KG1 (cell line): ENCODE measurements at places on chromosomes 2 and 18.

GRCh38 chr2:43218702-43219382 is 7.6 kb downstream of the ZFP36L2 start:
- DNase-seq = peak; percentile 46

DNA sequence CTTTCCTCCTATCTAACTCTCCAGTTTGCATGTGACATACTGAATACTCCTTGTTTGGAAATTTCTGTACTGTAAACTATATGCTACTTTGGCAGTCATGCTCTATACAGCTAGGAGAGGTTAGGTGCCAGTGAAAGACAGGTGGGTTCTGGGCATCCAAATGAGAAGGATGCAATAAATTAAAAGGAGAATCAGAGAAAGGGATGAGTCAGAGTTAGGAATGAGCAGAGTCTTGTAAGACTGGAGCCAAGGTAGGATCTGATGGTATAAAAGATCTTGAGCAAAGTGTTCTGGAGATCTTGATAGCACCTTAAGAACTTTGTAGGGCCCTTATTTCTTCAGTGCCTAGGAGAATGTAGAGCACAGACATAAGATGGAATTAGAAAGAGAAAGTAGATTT is 58.7 kb upstream of the STAM2 start:
- DNase-seq = no peak

DNA sequence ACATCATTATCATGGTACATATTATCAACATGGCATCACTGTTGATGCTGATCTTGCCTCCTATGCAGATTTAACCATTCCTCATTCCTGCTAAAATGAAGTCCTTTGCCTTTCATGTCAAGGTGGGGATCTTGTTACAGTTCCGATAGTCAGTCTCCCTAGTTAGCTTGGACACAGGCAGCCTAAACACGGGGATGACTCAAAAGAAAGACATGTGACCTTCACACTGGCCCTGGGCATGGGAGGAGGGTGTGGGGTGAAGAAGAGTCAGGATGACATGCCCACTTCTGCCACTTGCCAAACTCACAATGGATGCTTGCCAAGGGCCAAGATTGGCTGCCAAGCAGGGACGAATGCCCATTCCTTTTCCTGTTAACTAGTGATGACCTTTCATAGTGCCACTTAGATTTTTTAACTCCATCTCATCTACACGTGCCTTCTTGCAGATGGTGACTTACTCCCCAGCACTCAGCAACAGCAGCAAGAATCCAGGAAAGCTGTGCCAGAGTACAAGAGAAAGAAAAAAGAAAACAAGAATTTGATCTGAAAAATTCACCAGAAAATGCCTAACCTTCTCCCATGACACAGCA is 13.9 kb upstream of the SLC1A4 start:
- no peak for DNase-seq

DNA sequence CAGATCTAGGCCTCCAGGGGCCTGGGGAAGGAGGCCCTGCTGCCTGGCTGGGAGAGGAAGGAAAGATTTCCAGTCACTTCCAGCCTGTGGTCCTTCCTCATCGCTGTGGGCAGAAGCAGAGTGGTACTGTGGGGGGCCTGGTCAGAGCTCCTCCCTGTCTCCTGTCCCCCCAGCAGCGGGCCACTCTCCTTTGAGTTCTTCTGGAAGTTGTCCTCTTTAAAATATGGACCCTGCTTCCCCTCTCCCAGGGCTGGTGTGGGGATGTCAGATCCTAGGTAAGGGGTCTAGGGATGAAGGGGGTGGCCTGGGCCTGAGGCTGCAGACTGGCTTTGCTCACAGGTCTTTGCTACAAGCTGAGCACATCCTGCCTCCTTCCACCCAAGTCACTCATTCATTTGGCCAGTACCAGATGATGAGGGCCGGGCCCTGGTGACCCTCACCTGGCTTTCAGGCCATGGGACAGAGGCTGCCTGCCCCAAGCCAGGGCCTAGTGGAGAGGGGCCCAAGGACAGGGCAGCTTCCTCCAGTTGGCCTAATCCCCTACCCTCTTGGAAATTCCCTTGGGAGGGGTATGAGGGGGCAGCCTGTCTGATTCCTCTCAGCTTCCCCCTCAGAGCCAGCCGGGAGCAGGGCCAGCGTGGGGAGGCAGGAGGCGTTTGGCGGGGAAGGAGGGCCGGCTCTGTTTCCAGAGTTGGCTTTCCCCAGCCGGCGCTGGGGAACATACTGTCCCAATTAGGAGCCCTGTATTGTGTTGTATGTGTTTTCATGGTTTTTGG is 231.9 kb downstream of the DYSF start:
- no peak for DNase-seq

GRCh38 chr2:161991991-161992390 is 82.0 kb downstream of the DPP4 start:
- DNase-seq = no peak

DNA sequence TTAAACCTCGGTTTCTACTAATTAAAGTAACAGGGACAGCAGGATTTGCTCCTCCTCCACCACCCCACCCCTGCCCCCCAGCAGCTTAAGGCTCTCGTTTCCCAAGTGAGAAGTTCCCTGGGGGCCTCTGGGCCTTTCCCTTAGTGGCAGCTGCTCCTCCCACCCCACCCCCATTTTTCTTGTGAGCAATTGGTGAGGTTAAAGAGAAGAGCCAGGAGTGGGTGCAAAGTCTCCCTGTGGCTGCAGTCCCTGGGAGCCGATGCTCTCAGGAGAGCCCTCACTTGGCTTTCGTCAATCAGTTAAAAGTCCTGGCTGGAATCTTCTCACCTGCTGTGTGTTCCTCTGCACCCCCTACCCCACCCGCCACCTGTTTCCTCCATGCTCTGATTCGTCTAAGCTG is 48.7 kb upstream of the AGAP1 start:
- DNase-seq = no peak

DNA sequence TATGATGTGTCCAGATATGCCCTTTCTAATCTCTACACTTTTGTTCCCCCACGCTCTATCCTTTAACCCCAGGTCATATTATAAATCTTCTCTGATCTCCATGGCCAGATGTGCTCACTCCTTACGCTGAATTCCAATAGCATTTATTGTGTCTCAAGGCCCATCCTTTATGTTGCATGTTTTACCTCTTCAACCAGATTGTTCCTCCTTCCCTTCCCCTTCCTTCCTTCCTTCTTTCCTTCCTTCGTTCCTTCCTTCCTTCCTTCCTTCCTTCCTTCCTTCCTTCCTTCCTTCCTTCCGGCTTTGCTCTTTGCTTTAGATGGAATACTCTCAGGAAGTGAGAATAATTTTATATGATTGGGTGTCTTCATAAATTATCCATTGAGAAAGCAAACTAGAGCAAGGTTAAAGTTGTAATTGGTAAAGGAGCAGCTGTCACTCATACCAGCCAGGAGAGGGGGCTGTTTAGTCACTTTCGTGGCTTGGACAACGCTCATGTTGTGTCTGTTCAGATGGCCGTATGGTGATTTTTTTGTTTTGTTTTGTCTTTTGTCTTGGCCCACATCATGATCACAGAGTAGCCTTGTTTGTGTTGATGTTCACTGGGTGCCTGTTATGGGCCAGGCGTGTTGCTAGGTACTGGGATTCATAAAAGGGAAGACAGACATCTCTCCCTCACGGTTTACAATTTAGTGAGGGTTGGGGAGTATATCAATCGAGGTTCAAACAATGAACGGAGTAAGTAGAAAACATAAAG is 68.0 kb downstream of the DAW1 start:
- no peak for DNase-seq

DNA sequence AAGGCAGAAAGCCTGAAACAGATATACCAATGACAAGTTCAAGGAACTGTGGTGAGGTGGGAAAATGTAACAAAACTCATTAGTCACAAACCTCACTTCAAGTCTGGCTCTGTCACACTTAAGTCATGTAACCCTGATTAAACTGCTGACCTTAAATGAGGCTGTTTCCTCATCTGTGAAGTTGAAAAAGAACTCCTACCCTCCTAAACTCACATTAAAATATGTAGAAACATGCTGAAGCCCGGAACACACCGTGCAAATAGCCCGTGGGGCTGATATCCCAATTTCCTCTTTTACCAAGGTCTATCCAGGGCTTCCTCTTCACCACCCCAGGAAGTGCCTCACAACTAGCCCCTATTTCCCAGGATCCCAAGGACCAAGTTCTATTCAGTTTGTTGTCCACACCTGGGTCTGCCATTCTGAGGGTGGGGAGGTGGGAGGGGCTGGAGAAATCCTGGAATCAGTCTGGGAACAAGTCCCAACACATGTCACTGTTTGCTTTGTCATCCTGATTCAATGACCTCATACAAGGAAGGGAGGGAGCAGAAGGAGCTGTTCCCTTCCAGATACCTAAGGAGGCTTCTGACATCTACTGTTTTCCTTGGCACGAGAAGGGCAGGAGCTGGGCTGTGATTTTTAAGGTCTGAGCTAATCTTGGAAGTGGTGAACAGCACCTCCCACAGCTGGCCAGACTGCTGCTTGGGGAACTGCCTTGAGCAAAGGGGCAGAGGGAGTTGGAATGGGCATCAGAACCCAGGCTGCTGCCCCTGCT is 42.3 kb downstream of the SLC4A1AP start:
- DNase-seq = no peak

DNA sequence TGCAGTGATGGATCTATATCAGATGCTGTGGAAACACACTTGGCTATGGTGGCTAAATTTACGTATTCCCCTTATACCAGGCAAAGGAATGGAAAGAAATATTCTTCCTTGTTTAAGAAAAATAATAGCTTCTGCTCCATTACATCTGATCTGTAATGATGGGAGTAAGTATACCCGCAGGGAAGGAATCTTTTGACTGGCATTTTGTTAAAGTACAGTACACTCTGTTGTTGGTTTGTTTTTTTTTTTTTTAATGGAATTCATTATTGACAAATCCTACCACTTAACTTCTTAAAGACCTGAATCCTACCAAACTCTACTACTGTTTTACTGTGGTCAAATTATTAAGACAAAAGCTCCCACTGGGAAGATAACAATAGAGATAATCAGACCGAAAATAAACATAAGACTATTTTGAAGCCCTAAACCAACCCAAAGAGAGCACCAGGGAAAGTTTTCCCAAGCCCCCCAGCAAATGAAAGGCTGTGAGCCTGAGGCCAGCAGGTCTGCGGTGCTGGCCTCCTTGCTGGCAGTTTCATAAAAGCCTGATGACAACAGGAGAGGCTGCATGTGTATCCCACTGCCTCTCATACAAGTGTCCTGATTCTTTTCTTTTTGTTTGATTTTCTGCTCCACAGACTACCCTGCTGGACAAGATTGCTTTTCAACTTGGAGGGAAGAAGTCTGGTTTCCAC is 101.0 kb downstream of the SLC25A12 start:
- DNase-seq = no peak

GRCh38 chr18:25349926-25350487 is 2.0 kb downstream of the ZNF521 start:
- no peak for DNase-seq
